Ovary (tissue), 10 donors: ENCODE measurements at places on chromosomes 1 and 21.

GRCh38 chr21:45996311-45997204 is 15.0 kb downstream of the COL6A1 start:
- DNase-seq = peak; percentile 30

- DNase-seq = no peak
These were observed 64.0 kb downstream of the CTH start for GRCh38 chr1:70475023-70475422.

GRCh38 chr1:159140474-159140873 is 30.9 kb upstream of the CADM3 start:
- no peak for DNase-seq

- no peak for DNase-seq
These were observed 735 bp downstream of the TTC13 start for GRCh38 chr1:230977761-230978490.

- DNase-seq = no peak
These were observed 202.3 kb downstream of the KIF26B start for GRCh38 chr1:245356891-245357585.

GRCh38 chr1:91523482-91523881 is 22.8 kb downstream of the CDC7 start:
- DNase-seq = no peak

- DNase-seq = no peak
These were observed 141.1 kb downstream of the TLR5 start for GRCh38 chr1:223001653-223002634.

DNA sequence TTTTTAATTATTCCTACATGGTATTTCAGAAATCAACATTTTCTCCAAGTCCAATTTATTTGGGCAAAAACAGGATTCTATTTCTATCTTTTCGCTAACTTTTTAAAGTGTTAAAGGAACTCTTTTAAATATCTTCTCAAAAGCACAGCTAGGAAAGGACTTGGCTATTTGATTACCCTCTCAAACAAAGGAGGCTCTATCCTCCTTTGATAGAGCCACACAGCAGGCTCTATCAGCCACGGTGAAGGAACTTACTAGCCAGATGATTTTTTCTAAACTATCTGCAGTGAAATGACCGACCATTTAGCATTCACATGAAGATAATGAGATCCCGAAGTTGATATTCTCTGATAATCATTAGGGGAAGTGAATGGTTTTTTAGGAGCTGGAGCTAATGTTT is 9.1 kb downstream of the ANGPTL7 start:
- no peak for DNase-seq

DNA sequence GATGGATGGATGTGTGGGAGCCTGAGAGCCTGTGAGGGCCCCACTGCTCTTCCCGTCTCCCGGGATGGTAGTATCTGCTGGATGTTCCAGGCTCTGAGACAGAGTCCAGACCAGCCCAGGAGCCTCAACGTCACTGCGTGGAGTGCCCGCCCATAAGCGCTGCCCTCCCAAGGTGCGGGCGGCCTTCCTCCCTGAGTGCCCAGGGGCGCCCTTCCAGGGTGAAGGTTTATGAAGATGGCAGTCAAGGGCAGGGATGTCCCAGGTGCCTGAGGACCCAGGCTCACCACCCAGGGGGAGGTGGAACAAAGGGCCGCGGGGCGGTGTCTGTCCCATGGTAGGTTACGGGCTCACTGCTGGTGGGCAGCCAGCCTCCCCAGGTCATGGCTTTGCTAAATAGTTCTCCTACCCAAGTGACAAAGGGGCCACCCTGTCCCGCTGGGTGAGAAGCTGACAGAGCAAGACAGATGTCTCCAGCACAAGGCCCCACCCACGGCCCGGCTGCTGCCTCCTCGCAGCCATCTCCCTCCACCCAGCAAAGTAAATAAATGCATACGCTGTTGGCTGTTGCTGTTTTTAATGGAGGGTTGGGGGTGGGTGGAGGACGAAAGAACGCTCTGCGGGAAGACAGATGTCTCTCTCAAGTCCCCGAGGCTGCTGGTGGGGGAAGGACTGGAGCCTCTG is 9.0 kb upstream of the GPR153 start:
- DNase-seq = no peak

DNA sequence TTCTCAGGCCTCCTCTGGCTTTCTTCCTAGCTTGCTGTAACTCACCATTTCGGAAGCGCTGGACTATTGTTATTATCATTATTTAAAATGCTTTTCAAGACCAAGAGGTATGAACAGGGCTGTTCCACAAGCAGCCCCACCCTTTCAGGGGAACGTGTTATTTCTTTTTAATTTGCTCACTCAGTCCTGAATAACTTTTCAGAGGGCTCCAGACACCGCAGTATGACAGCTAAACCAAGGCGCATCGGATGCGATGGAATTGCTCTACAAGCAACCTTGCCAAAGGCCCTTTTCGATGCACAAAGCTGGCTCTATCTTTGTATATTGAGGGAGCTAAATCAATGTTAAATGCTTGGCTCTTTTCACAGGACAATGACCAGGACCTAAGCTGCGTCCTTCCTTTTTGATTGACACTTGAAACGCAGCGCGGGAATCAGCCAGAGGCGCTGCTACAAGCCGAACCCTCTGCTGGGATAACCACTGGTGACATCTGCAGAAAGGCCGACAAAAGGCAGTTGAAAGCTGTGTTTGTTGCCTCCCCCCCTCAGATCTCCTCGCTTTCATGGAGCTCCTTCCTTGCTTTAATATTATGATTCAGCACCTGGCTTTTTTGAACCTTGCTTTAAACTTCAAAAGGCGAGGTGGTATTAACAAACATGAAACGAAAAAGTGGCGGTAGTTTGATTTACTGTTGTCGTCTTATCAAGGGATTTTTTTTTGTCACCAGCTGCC is 204.7 kb upstream of the PROX1 start:
- no peak for DNase-seq

- DNase-seq = no peak
These were observed 70.6 kb downstream of the PATJ start for GRCh38 chr1:61812916-61813315.

DNA sequence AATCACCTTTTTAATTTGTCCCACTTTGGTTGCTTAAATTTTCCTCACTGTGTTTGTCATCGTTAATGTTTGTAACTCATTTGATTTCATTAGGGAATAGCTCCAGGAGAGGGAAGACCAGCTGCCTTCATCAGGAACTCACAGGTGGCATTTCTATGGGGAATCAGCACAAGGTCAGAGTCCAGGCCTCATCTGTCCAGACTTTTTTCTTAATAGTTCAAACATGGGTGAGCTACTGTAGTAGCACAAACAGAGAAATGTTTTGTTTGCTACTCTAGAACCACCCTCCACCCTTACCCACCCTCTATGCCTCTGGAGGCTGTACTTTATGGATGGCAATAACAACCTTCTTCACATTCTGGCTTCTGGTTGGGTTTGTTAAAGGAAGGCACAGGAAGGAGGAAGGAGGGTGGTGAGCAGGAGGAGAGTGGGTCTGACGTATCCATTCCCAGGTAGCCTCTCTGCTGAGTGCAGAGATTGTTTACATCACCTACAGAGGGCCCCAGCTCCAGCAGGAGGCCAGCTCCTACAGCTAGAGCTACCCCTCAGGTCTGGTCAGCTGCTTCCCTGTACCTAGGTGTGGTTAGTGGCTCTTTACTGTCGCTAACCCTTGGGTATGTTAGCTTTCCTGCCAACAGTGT is 8.1 kb upstream of the TEDDM1 start:
- no peak for DNase-seq

DNA sequence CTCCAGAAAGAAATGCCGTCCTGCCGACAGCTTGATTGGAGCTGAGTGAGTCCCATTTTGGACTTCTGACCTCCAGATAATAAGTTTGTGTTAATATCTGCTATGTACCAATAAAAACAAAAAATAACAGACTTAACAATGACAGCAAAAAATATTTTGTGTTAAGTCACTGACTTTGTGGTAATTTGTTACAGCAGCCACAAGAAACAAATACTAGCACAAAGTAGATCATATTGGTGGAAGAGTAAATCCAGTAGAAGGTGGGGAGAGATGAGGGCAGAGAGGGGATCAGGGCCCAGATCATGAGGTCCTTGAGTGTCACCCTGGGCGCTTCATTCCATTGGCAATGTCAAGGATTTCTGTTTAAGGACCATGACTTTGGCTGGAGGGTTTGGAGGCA is 168.6 kb downstream of the DYRK1A start:
- DNase-seq = no peak
